ENCODE measurements at places on chromosomes 1 and 21.
A peak's percentile ranks its signal among the peaks of the same experiment; 100 is the strongest.

- no peak for DNase-seq
These were observed 25.3 kb downstream of the KNCN start for GRCh38 chr1:46526013-46526690.

- no peak for DNase-seq
These were observed 27.8 kb downstream of the ZNF362 start for GRCh38 chr1:33284049-33284448.

GRCh38 chr1:242534753-242535152, 10.3 kb upstream of the PLD5 start:
- no peak for DNase-seq

DNA sequence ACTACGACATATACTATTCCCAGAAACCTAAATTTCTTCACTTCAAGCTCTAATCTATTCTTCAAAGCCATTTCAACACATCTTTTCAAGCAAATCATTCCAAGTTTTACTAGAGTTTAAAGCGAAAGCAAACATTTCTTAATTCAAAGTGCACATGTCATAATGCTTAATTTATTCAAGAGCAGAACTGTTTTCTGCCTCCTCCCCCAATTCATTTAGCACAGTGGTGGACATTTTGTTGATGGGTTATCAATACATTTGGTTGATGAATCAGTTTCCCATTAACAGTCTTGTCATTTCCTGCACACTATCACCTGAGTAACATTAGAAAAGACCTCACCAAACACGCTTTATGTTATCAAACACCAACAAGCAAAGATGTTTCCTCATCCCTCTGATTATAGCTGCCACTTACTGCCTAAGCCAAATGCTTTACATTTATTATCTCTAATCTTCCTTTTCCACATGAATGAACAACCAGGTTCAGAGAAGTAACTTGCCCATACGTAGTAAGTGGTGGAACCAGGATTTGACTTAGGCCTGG, 2.0 kb downstream of the SRSF4 start:
- peak; percentile 11 for DNase-seq

DNA sequence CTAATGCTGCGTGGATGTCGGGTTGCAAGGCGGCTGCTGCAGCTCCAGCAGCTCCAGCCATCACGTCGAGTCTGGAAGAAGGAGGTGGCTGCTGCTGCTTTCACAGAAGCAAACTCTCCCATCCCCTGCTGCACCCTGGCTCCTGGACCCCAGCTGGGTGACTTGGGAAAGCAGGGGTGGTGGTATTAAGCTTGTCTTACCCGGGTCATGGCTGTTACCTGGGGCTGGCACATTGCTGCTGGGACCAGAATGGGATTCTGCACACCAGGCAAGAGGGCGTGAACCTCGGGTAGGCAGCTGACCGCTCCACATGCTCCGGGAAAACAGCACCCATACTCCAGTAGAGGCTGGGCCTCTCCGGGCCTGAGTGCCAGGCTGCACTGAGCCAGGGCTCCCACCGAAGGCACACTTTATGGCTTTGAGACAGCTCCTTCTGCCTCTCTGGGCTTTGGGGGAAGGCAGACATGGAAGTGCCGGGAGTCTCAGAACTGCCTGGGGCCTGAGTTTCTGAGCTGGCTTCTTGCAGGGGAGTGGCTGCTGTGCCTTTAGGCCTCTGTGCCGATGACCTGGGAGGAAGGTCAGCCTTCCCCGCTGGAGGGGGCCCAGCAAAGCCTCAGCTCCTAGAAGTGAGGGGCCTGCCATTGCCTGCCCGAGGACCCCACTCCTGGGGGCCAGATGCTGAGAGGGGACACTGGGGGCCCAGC, 1.2 kb downstream of the SMIM1 start:
- no peak for DNase-seq

DNA sequence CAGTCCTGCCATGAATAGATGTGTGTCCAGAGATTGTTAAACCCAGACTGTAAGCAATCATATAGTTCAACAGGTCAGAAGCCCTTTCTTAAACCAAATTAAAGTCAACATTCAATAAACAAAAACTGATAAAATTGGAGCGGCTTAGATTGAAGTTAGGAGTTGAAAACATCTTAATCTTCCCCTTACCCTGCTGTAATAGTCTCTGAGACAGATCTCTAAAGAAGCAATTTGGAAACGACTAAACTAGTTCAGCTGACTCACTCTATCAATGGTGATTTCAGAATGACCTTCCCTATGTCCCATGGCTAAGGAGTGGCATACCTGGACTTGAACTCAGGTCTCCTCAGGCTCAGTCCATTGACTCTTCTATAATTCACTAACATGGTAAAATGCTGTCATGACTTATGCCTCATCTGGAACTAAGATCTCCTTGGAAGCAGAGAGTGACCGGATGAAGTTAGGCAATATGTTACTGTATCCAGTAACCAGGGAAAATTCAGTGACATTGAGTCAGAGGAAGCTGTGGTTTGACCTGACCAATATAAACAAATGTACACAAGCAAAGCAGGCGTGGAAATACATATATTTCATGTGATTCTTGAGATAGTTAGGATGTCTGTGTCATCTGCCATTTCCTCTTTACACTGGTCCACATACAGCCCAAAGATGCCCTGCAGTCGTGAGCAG, 30.1 kb downstream of the SGIP1 start:
- peak; percentile 29 for DNase-seq

GRCh38 chr1:233242827-233243483, 52.6 kb downstream of the PCNX2 start:
- DNase-seq = peak; percentile 91

DNA sequence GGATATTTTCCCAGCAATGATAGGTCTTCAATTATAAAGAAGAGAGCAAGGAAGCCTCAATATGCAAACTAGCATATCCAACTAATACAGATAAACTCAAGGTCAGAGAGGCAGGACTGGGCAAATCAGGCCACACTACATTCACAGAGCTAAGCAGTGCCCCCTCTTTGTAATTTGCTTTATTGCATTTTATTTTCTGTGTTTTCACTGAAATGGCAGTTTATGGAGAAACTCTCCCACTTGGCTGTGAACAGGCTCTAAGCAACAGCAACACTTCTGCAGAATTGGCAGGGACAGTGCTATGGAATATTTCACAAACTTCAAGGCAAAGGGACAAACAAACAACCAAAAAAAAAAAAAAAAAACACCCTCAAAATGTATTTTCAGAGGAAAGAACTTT, 93.4 kb upstream of the SOD1 start:
- no peak for DNase-seq

- no peak for DNase-seq
These were observed 277.6 kb upstream of the RUNX1 start for GRCh38 chr21:35326677-35327076.

GRCh38 chr1:226002667-226003501, 3.7 kb upstream of the SDE2 start:
- peak; percentile 56 for DNase-seq

GRCh38 chr1:60960891-60961461, 121.4 kb upstream of the NFIA start:
- no peak for DNase-seq

GRCh38 chr1:112991402-112992120, 35.6 kb upstream of the SLC16A1 start:
- no peak for DNase-seq
